ENCODE measurements at places on chromosomes 1 and 21.

- no peak for DNase-seq
These were observed 16.0 kb upstream of the LRIG2 start for GRCh38 chr1:113057006-113057405.

DNA sequence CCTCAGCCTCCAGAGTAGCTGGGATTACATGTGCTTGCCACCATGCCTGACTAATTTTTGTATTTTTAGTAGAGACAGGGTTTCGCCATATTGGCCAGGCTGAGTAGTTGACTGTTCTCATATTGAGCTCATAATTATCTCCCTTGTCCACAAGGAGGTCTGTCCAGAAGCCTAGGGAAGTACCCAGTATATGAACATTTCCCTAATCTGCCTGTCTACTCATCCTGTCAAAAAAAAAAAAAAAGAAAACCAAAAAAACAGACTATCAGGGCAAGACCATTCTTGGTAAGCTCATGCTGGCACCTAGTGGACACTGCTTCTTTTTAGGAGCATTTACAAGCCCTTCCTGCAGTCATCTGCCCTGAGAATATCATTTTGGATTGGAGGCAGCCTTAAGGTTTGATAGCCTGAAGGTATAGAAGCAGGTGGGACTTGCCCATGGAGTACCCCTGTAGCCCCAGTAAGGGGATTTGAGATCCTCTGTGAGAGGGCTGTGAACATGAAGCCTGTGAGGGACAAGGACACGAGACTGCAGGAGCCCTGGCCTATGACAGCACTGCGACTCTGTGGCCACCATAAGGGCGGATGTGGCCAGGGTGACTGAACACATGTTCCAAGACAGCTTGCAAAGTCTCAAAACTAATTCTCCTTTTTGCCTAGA is 10.8 kb upstream of the DUSP12 start:
- no peak for DNase-seq

DNA sequence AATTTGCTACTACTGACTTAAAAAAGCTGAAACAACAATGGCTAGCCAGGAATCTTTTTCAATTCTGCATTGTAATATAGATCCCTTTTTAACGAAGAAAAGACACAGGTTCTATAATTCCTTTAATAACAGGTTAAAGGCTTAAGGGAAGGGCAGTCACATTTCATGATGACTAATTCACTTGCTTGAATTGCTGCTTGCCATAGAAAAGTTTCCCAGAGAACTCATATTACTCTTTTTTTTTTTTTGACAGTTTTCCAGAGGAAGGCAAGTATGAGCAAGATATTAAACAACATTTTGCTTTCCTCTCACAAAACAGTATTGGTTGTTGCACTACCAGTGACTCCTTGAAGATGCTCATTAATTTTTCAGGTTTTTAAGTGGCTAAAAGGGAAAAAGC is 60.9 kb downstream of the IL23R start:
- DNase-seq = no peak

- no peak for DNase-seq
These were observed 42.2 kb downstream of the SLC35F3 start for GRCh38 chr1:233946724-233947123.

DNA sequence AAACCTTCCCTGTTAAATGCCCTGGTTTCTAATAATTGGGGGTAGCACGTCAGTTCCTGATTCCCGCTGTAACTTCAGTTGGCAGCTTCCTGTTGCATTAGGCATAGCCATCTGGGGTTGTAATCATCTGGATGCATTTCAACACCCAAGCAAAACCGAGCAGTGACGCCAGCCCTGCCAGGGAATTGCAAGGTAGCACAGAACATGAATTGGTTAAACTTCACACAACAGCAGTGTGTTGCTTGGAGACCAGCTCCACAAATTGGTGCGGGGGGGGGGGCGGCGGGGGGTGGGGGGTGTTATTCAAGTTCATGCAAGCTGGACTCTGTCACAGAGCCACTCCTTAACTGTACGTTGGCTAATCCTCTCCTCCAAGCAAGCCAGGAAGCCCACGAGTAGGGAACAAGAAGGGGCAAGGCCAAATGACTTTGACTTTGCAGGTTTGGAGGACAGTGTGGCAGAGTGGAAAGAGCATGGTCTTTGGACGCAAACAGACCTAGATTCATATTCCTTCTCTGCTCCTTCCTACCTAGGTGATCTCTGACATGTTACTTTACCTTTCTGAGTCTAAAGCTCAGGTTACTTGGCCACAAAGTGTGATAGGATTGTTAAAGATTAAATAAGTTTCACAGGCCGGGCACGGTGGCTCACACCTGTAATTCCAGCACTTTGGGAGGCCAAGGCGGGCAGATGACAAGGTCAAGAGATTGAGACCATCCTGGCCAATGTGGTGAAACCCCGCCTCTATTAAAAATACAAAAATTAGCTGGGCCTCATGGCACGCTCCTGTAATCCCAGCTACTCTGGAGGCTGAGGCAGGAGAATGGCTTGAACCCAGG is 4.7 kb downstream of the LAX1 start:
- DNase-seq = no peak

GRCh38 chr1:116806671-116807070 is 52.4 kb downstream of the CD2 start:
- DNase-seq = no peak

GRCh38 chr1:178451529-178451928 is 45.2 kb downstream of the CLEC20A start:
- no peak for DNase-seq

- DNase-seq = no peak
These were observed 248.1 kb upstream of the RAB4A start for GRCh38 chr1:229022595-229023333.

GRCh38 chr1:182192966-182193365 is 131.5 kb upstream of the ZNF648 start:
- DNase-seq = no peak

GRCh38 chr1:10140981-10141380 is 69.4 kb upstream of the KIF1B start:
- no peak for DNase-seq

GRCh38 chr1:244068567-244068966 is 17.5 kb downstream of the ZBTB18 start:
- DNase-seq = no peak

- no peak for DNase-seq
These were observed 111.4 kb downstream of the ZNF326 start for GRCh38 chr1:90106311-90106710.

DNA sequence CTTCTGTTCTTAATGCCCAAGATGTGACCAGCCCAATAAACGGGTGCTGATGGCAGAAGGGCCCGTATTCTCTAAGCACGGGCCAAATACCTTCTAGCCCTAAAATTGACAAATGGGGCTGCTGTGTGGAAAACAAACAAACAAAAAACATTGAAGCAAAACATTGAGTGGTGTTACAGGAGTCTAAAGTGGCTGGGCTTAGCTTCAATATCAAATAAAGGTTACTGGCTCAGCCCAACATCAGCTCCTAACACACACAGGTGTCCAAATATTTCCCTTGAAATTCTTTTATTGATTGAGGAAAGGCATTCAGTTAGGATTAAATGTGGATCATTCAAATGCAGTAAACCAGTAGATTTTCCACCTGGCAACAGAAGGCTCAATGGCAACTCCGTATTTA is 13.3 kb upstream of the TTF2 start:
- DNase-seq = no peak

DNA sequence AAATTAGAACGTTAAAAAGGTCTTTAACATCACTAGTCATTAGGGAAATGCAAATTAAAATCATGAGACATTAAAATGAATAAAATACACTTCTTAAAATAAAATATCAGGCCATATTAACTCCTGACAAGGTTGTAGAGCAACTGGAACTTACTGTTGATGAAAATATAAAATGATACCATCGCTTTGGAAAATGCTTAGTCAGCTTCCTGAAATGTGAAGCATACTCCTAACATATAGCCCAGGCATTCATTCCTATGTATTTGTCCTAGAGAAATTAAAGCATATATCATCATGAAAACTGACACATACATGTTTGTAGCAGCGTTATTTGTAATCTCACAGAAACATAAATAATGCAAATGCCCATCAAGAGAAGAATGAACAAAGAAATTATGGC is 211.5 kb upstream of the CHRM3 start:
- no peak for DNase-seq

DNA sequence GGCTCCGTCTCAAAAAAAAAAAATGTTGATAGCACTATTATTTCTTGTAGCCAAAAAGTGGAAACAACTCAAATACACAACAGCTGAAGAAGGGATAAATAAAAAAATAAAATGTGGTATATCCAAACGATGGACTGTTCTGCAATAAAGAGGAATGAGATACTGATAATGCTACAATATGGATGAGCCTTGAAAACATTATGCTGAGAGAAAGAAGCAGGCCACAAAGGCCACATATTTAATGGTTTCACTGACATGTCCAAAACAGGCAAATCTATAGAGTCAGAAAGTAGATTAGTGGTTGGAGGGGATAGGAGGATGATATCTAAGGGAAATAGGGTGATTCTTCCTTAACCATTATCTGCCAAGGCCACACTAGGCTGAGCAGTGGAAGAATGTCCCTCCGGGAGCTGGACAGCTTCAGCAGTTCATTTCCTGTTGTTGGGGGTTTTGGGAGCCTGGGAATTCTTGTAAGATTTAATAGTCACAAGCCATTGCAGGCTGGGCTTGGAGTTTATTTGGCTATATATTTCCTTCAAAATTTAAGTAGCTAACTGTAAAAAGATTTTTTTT is 53.5 kb downstream of the ST3GAL3 start:
- no peak for DNase-seq

- no peak for DNase-seq
These were observed 113.6 kb upstream of the VAMP3 start for GRCh38 chr1:7657287-7658016.

DNA sequence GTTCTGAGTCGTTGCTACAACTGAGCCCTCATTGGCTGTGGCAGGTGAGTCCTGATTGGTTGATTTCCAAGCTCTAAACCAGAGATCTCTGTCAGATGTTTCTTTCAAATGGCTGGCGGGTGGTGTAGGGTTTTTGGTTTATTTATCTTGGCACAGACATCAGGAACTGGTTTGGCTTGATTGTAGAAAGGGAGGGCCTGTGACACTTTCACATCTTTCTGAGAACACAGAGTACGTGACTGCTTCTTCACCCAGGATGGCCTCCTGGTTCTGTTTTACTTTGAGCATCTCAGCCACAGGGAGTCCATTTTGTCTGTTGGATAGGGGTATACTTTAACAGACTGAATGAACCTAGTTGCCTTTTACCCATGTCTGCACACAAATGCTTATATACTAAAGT is 89.4 kb upstream of the GPR52 start:
- no peak for DNase-seq

- no peak for DNase-seq
These were observed 52.1 kb downstream of the PGM1 start for GRCh38 chr1:63645317-63645716.

DNA sequence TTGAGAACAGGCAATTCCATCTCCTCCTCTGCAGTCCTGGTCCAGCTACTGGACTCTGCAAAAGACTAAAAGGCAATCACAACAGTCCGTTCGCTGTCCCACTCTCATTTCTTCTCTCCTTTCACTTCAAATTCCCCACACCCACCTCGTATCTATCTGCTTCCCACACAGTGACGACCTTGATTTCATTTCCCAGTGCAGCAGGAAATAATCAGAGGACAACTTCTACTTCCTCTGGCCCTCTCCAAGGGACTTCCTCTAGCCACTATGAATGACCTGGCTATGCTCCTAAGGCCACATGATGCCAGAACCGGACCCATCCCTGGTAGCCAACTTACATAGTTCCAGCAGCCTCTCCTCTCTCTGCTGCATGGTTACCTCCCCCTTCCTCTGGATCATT is 8.0 kb downstream of the NOL9 start:
- no peak for DNase-seq

DNA sequence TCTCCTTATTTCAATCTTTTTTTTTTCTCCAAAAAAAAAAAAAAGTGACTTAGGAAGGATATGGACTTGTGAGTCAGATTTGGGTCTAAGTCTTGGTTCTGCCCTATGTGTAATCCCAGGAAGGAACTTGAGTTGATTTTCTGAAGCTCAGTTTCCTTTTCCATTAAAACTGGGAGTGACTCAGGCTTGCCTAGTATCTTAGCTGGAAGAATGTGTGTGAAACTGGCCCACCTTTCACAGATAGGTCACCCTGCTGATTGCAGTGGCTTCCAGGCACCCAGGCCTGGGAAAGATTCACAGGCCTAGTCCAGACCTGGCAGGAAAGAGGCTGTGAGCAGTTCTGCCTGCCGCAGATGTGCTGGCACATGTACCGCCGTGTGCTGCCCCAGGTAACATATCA is 218.3 kb upstream of the HOOK1 start:
- DNase-seq = no peak

DNA sequence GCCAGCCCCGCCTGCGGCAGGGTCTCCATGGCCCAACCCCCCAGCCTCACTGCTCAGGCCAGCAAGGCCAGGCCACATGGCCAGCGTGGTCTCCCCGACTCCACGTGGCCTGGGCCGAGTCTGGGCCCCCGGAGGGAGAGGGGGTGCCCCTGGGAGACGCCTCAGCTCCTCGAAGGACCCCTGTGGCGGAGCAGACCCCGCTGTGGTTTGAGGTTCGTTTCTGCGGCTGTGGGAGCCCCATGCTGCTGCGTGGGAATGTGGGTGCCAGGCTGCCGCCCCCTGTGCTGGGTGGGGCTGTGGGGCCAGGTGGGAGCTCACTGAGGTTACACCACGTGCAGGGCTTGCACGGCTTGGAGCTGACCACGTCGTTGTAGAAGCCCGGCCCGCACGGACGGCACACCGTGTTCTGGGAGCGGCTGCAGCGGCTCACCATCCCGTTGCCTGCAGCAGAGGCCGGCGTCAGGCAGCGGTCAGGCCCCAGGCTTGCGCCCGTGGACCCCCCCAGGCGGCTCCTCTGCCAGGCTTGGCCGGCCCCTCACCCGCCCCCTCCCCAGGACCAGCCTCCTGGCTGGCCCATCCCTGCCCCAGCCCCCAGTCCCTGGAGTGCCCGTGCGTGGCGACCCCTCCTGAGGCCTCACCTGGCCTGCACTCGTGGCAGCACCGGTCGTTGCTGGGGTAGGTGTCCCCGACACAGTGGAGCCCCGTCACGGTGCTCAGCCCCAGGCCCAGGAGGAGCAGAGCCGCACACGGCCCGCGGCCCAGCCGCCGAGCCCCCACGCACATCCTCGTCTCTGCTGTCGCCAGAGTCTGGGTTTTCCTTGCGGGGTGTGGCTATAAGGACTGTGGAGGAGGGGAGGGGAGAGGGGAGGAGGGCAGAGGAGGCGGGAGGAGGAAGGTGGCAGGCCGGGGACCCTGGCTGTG is at the start of gene TNFRSF4:
TNFRSF4 (minus strand) TSS at position 809 of the 921 bp plus-strand sequence; CDS start at position 783, 26 bp downstream.
- DNase-seq = no peak

DNA sequence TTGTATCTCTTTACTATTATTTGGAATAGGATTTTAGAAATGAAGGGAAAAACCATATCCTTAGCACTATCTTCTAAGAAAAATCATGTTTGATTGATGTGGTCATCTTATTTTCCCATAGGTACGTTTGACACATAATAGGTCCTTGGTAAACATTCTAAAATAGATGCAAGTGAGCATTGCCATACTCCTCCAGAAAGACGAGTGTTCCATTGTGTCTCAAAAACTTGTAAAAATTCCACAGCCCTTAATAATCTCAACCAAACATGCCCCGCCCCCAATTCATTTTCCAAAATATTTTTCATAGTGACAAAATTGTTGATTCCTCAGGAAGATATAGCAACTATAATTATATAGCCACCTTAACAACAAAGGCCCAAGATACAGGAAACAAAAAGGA is 113.4 kb downstream of the CD247 start:
- no peak for DNase-seq

Data from stimulated activated CD4-positive, alpha-beta T cell treated with anti-CD3 and anti-CD28 coated beads, Interleukin-15, amount 100 ng/mL, for 48 hours (primary cell).